ENCODE measurements at places on chromosomes 12 and 14. TPM values are rescaled to one million over a fixed set of nuclear protein-coding genes. Genes with fewer than 3 reads are reported as not detected.

The GDF3 gene
- total RNA-seq: not detected

The SNX6 gene
- total RNA-seq: 148 TPM

The POTEM gene
- not detected for total RNA-seq

The VRK1 gene
- 31.9 TPM for total RNA-seq

The KRT6C gene
- total RNA-seq: not detected

The GLS2 gene
- under 0.01 TPM for total RNA-seq

The MYF5 gene
- not detected for total RNA-seq

The RFX4 gene
- not detected for total RNA-seq

The SRRM4 gene
- total RNA-seq: not detected

The C12orf42 gene
- not detected for total RNA-seq

The KRT4 gene
- total RNA-seq: not detected

The TAS2R42 gene
- total RNA-seq: not detected

The RDH11 gene
- total RNA-seq: 101 TPM

The KRT83 gene
- not detected for total RNA-seq

The OVCH1 gene
- total RNA-seq: not detected

The SCN8A gene
- total RNA-seq: 0.74 TPM

The NANOG gene
- not detected for total RNA-seq

The CCDC38 gene
- not detected for total RNA-seq

The OR4E2 gene
- total RNA-seq: not detected

The PRPH gene
- 1.5 TPM for total RNA-seq

All from bronchus fibroblast of lung (primary cell).